ENCODE measurements at places on chromosomes 5 and 9.

DNA sequence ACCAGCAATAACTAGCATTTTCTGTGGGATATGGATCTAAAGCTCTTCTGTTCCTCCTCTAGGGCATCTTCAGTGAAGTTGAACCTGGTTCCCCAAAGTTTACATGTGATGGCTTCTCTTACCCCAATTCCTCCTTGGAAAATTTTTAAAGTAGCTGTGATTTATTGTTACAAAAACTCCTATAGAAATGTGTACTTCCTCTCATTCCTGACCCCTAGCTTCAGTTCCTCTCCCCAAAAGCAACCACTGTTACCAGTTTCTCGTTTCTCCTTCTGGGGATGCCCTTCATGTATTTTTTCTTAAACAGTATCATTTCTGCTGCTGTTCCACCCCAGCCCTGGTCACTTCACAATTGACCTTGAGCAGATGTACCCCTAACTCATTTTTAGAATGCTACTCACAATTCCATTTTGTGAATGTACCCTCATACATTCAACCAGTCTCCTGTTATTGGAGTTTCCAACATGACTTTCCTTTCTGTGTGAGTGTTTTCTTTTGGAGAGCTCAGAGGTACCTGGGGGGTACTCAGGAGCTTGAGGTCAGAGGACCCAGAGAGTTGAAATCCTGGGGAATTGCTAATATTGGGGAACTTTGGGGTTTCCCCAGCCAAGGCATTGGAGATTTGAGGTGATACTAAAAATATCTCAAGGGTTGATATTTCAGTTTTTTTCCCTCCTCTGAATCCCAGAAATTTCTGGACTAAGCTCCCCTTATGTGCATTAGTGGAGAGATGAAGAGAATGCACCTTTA, 18.6 kb upstream of the GLRX start:
- DNase-seq: no peak

- DNase-seq: no peak
These were observed 273.7 kb downstream of the SYK start for GRCh38 chr9:91075279-91075678.

GRCh38 chr9:114690308-114690707, 8.3 kb upstream of the TEX48 start:
- no peak for DNase-seq

- no peak for DNase-seq
These were observed 21.8 kb upstream of the NKX2-5 start for GRCh38 chr5:173256800-173257199.

GRCh38 chr5:149551227-149552037, at the start of gene CSNK1A1:
CSNK1A1 (minus strand) TSS chr5:149551439; CDS start chr5:149550964, 475 bp downstream.
- DNase-seq: peak; percentile 99

GRCh38 chr9:79428422-79428821, 143.3 kb upstream of the TLE4 start:
- DNase-seq: no peak

DNA sequence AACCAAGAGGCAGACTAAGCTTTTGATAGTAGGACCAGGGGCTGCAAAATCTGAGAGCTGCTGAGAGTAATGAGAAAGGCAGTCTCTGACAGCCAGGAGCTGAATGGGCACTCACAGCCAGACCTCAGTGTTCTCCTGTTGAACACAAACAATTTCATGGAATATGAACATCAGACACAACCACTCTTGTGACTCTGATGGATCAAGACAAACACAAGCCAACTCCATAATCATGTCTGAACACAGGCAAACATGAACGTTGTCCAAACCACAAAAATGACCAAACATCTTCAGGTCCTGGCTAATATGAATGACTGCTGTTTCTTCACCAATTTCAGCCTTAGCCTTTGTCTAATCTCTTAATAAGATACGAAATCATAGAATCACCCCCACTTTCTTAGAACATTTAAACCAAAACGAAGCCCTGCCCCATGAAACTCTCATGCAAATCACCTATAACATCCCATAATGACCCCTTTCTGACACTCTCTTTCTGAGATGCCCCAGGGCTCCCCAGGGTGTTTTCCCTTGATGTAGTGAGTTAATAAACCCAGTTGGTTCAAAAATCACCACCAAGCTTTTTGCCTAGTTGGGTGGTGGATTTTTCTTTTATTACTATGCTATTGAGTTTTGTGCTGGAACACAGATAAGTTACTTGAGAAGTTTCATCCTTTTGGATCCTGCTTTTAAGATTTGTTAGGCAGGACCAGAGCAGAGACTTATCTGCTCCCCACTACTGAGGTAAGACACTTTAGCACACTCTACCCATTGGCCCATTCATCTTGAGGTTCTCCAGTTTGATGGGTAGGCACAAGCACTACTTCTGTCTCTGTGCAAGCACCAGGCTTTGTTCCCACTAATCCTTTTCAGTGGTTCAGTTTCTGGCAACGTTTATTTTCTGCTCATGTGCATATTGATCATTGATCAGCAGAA, 5.9 kb upstream of the ERAP2 start:
- no peak for DNase-seq

- no peak for DNase-seq
These were observed 171.9 kb downstream of the SEC61B start for GRCh38 chr9:99393993-99394392.

- peak; percentile 19 for DNase-seq
These were observed 93.5 kb downstream of the DAP start for GRCh38 chr5:10667431-10668057.

DNA sequence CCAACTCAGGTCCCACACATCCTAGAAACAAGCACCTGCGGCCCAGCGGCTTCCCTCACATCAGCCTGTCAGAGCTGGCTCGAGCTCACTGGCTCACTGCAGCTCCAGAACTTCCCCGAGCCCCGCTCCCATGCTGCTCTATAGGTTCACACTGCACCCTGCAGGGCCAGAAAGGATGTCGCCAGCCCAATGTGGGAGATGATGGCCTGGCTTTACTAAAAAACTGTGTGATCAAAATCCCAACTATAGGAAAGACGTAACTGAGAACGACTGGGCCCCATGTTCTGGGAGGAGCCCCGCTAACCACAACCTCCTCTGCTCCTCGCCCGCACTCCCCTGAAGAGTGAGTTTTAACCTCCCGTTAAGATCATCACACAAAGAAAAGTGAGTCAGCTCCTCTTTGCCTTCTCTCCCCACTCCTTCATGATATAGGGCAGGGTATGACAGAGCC, 4.6 kb downstream of the SURF4 start:
- DNase-seq: no peak

DNA sequence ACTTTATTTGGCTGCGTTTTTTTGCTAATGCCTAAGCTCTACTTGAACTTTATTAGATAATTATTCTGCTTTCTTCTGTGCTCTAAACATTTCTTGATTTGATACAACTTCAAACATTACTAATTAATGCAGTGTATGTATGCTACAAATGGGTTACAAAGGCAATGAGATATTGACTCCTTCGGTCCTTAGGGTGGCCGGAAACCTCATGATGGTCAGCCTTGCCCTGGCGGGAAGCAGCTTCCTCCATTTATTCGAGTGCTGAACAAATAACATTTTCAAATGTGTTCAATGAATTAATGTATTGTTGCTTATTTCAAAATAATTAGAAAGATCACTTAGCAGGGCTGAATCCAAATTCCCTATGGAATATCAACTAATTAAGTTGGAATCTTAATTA, 3.9 kb upstream of the LNPEP start:
- DNase-seq: no peak

GRCh38 chr9:3830291-3830690, 304.5 kb upstream of the RFX3 start:
- no peak for DNase-seq

GRCh38 chr5:33074548-33074947, 363.4 kb downstream of the NPR3 start:
- no peak for DNase-seq

DNA sequence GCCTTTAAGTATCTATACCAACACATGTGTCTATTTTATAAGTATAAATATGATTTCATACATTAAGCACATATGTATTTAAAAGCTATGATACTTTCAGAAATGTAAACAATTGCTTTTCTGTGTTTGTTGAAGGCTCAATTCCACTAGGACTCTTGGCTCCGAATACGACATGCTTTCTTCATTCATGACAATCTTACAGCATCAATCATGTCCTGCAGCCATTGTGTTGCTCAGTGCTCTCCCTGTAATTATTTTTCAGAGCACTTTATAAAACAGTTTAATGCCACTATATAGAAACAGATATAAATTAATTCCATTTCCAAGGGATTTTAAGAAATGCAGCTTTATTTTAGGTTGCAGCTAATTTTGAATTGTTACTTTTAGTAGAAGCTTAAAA, 167.3 kb downstream of the TAF11L14 start:
- no peak for DNase-seq

GRCh38 chr5:136005476-136005875, 23.3 kb upstream of the TGFBI start:
- no peak for DNase-seq

DNA sequence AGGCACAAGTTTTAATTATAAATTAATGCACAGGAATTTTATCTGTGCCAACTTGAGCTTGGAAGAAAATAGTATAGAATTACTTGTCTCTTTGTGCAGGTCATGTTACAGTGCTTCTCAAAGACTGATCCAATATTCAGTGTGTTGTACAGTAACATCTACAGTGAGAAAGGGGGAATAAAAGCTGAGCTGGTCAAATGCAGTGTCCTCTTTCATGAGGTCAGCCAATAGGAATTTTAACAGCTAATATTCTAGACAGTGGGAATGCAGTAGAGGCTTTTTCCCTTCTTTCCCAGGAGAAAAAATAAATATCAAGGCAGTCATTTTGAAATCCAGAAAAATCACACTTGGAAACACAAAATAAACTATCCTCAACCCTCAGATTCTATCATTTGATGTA, 95.7 kb upstream of the ITGA1 start:
- no peak for DNase-seq
